ENCODE measurements at places on chromosomes 11 and 22. TPM values are rescaled to one million over a fixed set of nuclear protein-coding genes. Genes with fewer than 3 reads are reported as not detected.

The OR51I1 gene
- not detected for total RNA-seq

The SCUBE2 gene
- 22.9 TPM for total RNA-seq

The NCAPD3 gene
- total RNA-seq, result 6.4 TPM

The MAPK8IP2 gene
- total RNA-seq, result 2.9 TPM

The EP300 gene
- 69.9 TPM for total RNA-seq

The MS4A6E gene
- total RNA-seq, result not detected

The TMEM191C gene
- total RNA-seq, result 6.3 TPM

The DSCAML1 gene
- total RNA-seq, result 7.5 TPM

The CASTOR1 gene
- 15.0 TPM for total RNA-seq

The CDC42EP1 gene
- total RNA-seq, result 14.6 TPM

The GGTLC2 gene
- not detected for total RNA-seq

The UCP3 gene
- 1.3 TPM for total RNA-seq

The HSPB2 gene
- 0.83 TPM for total RNA-seq

The RASSF7 gene
- total RNA-seq, result 3.0 TPM

The SLC17A6 gene
- total RNA-seq, result not detected

The SYNGR1 gene
- total RNA-seq, result 29.4 TPM

The NRXN2 gene
- 6.8 TPM for total RNA-seq

The TSSC4 gene
- total RNA-seq, result 56.8 TPM

The CRYBB3 gene
- total RNA-seq, result not detected

The MAP6 gene
- 22.5 TPM for total RNA-seq
